ENCODE measurements at places on chromosomes 2 and 18. TPM values are rescaled to one million over a fixed set of nuclear protein-coding genes. Genes with fewer than 3 reads are reported as not detected.
A peak's percentile ranks its signal among the peaks of the same experiment; 100 is the strongest.

- DNase-seq = peak; percentile 71
Measured at GRCh38 chr2:130376433-130377293, 20.8 kb downstream of the PTPN18 start.

Gene ACTG2
- total RNA-seq = 2.3 TPM

Gene KIAA1328
- total RNA-seq = 5.3 TPM

DNA sequence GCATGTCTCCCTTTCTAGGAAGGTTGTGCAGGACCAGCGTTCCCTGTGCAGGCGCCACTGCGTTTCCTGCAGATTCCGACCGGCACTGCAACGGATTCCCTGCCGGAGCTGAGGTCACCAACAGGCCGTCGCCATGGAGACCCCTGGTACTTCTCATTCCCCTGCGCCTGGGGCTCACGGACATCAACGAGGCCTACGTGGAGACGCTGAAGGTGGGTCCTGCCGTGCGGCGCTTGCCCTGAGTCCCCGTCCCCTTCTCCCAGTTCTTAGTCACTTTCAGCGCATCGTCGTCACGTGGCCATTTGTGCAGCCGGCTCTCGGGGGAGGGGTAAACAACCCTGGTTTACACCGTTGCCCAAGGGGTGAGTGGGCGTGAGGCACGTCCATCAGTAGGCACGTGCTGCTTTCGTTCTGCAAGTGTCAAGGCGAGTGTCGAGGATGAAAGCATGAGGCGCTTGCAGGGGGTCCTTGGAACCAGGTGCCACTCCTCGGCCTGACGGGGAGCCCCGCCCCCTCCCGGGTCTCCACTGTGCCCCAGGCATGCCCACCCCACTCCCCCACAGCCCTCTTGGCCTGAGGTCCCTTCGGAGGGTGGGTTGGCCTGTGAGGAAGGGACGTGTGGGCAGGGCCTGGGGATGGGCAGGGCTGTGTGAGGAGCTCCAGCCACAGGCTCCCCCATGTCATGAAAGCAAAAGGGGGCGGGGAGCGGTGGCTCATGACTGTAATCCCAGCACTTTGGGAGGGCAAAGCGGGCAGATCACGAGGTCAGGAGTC lies 19.8 kb downstream of the DTYMK start:
- no peak for DNase-seq

Gene CAVIN2
- total RNA-seq = not detected

GRCh38 chr2:226746196-226746800 lies 53.3 kb downstream of the IRS1 start:
- no peak for DNase-seq

GRCh38 chr2:78676921-78677696 lies 348.4 kb upstream of the REG3G start:
- DNase-seq = peak; percentile 63

Data from endodermal cell (in vitro differentiated cells).